NCI-H1417 (cell line): ENCODE measurements at places on chromosomes 7 and 10.

DNA sequence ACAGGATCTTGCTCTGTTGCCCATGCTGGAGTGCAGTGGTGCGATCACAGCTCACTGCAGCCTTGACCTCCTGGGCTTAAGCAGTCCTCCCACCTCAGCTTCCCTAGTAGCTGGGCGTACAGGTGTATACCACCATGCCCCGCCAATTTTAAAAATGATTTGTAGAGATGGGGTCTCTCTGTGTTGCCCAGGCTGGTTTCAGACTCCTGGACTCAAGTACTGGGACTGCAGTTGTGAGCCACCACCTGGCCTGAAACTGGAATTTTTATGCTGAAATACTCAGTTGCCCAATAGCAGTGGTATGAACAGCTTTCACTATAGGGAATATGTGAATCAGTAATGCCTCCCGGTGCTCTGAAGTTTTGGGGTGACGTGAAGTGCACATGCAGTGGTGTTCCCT is 7.6 kb downstream of the ZRANB1 start:
- DNase-seq = no peak

GRCh38 chr7:2598154-2598823 is 33.5 kb upstream of the TTYH3 start:
- no peak for DNase-seq

DNA sequence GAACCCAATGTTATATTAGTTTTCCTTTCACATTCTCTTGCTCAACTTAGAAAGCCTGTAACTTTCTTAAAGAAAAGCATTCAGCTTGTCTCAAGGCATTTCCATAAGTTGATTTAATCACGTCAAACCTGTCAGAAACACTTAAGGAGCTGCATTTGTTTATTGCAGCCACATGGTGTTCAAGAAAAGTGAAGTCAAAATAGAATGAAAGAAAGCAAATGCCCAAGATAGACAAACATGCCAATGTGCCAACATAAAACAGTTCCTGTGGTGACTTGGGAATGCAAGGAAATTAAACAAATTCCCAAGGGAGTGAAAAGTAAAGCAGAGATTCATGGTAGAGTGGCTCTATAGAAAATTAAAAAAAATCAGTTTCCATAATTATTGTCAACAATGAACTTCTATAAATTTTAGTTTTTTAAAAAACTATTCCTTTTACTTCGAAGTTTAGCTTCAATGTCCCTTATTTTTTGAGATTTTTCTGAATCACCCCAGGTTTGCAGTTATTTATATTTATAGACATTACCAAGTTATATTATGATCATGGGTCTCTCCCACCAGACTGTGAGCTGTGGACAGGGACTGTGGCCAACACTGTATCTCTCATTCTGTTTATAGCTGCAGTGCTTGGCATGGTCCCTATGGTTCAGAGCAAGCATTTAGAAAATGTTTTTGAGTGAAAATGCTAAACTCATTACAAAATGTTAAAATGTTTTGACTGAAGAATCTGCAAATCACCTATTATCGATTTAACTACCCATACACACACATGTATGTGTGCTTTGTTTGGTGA is 887.4 kb downstream of the REEP3 start:
- DNase-seq = no peak

- no peak for DNase-seq
These were observed 105.2 kb downstream of the FAS start for GRCh38 chr10:89095701-89096391.

DNA sequence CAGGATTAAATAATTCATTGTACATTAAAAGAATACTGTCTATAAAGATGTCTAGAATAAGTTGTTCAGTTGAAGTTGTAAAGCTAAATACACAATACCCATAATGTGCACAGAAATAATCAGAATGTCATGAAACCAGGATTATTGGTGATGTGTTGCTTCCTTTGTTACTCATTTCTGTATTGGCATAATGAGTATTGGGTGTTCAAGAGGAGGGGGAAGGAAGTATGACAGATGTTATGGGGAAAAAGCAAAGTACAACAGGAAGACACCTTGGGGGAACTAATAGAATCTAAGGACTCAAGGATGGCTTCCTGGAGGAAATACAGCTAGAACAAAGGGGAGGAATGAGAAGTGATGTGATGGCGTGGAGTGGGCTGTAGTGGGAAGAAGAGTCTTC is 15.0 kb downstream of the ANKRD1 start:
- DNase-seq = no peak

DNA sequence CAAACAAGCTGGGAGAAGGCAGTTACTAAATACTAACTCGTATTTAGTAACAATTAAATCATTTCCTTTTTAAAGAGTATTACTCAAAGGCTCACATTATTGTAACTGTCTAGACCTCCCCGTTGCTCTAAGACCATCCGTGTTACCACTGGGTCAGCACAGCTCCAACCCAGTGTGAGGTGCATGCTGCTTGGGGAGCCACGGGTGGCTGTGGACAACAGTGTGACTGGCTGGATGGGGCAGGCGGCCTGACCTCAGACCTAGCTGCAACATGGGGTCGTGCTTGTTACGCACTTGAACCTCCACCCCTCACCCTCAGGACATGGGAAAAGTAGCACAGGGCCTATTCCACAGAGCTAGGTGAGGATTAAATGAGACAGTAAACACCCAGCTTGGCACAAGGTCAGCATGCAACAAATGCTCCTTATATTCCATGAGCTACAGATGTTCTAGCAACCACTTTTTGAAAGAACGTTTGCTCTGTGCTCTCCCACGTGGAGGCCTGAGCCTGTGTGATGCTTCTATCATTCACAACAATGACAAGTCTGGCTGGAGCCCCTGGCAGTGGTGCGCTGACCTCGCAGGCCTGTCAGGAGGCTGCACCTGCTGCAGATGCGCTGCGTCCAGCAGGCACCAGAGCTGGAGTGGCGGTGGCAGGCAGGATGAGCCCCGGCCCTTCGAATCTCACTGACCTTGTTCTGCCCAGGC is 135.7 kb downstream of the PKD1L1 start:
- peak; percentile 35 for DNase-seq

DNA sequence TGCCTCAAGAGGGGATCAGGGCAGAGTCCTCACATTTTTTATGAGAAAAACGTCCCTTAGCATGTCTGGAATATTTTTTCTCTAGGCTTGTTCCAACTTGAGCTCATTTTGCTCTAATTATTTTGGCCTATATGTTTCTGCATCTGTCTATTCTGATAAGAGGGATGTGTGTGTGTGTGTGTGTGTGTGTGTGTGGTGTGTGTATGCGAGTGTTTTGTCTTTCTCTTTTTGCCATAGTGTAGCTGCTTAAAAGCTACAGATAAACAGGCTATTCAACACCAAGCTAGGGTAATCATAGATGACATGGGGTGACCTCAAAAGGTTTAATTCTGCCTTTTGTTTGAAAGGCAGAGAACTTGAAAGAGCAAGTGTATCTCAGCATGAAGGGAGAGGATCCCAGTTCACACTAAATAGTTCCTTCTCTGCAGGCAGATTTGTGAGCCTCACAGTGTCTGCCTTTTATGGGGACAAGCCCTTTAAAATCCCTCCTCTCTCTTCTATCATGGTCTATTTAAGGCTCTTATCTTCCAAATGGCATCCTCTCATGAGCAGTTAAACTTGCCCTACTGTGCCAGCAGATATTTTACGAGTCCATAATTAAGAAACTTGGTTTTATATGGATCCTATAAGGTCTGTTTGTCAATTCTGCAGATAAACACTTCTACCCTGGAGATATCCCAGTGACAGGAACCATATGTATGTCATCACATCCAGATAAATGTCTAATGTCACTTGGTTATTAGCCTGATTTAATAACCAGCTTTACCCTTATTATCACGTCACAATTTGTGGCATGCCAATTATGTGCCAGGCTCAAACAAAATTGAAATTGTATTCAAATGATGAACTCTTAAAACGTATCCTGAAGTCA is 202.9 kb upstream of the MTPN start:
- peak; percentile 29 for DNase-seq

GRCh38 chr7:142868986-142869415 is 14.1 kb downstream of the EPHB6 start:
- no peak for DNase-seq

DNA sequence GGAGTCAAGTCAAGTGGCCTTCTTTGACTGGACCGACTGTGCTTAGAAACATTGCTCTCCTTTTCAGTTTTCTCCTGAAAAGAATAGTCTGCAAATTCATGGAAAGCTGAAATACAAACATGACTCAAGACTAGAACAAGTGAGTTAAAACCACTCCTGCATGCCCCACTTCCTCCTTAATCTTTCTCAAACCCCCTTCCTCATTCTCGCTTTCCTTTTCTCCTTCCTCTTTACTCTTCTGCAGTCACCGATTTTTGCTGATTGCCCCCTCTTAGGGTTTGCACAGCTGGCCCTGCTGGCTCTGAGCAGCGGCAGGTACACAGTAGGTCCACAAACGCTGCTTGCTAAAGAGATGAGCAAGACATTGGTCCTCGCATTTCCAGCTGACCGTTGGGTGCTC is 34.8 kb upstream of the MKI67 start:
- no peak for DNase-seq

DNA sequence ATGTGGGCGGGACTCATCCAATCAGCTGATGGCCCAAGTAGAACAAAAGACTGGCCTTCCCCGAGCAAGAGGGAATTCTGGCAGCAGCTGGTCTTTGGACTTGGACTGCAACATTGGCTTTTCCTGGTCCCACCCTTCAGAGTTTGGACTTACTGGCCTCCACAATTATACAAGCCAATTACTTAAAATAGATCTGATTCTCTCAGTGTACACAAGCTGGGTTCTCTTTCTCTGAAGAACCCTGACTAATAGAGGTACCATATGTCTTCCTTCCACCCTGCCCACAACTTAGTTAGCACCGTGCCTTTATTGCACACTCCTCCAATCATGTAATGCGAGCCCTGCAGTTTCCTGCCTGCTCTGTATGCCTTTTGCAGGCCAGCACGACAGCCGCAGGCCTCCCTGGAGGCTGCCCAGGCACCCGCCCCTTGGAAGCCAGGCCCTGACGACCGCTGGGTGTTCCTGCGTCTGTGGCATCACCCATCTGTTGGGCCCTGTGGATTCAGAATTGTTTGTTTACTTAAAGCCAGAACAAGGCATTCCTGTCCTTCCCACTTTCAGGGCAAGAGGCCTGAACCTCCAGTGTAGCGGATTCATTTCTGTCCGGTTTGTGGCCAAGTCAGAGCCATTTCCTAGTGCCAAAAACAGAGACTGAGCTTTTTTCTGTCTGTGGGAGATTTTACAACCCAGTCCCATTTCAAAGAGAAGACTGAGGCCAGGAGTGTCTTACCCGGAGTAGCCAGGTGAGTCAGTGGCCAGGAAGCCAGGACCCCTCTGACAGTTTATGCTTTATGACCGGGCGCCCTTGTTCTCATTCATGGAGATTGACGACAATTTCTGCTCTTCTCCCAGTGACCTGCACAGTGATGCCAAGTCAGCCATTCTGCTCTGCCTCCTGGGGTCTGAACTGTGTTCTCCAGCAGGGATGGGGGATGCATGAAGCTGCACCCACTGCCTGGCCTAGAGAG is 968 bp upstream of the INMT start:
- DNase-seq = no peak

- DNase-seq = no peak
These were observed 550.2 kb downstream of the GALNT17 start for GRCh38 chr7:71682181-71682580.

GRCh38 chr10:17109475-17110207 is 20.0 kb downstream of the CUBN start:
- DNase-seq = no peak

- peak; percentile 1 for DNase-seq
These were observed 134.3 kb upstream of the ASAH2 start for GRCh38 chr10:50385624-50386023.

GRCh38 chr10:117184821-117185220 is 12.5 kb upstream of the KCNK18 start:
- no peak for DNase-seq

- no peak for DNase-seq
These were observed 5.4 kb downstream of the PPP1R17 start for GRCh38 chr7:31692451-31692850.

DNA sequence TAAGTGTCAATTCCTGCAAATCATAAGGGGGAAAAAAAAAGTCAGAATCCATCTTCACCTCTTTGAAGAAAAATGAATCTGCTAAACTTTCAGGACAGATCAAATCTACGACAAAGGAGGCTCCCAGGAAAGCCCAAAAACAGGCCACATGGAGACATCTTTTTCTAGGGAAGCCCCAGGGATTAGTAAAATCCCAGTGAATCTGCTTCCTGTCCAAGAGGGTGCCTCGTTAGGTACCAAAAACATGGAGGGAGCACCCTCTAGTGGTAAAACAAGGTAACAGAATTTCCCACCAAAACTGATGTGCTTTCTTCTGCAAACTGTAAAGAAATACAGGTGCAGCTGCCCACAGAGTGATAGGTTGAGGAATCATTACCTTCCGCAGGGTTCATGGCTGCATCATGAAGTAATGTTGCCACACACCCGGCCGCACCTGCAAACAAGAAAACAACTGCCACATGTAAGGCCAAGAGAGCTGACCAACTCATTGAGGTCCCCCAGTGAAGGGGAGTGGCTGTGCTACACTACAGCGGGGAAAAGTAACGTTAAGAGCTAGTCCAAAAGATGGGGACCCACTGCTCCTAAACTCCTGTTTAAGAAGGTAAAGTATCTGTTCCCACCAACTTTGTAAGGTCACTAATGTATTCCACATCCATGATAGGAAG is 7.9 kb downstream of the SLC25A28 start:
- peak; percentile 52 for DNase-seq

DNA sequence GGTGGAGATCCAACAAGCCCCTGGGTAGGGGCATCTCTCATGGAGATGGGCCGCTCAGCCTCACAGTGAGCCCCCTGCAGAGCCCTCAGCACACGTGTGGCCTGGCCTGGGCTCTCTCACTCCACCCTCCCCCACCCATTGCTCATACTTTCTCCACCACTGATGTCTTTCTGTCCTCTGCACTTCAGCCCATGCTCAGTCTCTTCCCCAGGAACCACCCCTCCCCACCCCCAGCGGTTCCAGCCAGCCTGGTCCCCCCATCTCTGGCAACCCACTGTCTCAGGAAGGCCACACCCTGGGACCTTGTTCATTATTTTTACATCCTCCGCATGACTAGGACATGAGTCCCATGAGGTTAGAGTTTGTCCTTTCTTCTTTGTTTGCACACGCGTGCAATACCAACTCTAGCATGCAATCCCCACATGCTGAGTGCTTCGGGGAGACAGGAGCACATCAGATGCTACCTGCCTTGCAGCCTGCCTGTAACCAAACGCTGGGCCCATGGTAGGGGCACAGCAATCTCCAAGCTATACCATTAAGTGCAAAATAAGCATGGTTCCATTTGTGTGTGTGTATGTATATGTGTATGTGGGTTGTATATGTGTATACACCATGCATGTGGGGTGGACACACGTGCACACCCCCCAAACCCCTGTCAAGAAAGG is 408.4 kb upstream of the FOXK1 start:
- no peak for DNase-seq

DNA sequence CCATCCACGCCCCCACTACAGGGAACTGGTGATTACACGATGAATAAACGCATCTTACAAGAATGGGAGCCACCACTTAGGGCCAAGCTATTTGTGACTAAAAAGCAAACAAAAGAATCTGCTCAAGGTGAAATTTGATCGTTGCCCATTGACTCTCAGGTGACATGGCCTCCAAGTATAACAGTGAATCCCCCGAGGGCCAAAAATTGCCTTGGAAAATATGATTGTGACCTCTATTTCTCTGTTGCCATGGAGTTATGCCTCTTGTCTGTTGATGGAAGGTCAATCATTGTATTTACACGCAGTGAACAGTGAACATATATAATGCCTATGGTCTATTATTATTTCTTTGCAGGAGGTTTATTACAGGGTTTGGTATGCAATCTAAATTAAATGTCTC is 282.3 kb downstream of the KLF6 start:
- DNase-seq = peak; percentile 93

- no peak for DNase-seq
These were observed 8.7 kb downstream of the GALNTL5 start for GRCh38 chr7:151964951-151965350.

GRCh38 chr7:67807826-67808225 is 811.2 kb downstream of the TYW1 start:
- no peak for DNase-seq
